Cardiac muscle cell (in vitro differentiated cells and primary cell): ENCODE measurements at places on chromosomes 16 and 17.

DNA sequence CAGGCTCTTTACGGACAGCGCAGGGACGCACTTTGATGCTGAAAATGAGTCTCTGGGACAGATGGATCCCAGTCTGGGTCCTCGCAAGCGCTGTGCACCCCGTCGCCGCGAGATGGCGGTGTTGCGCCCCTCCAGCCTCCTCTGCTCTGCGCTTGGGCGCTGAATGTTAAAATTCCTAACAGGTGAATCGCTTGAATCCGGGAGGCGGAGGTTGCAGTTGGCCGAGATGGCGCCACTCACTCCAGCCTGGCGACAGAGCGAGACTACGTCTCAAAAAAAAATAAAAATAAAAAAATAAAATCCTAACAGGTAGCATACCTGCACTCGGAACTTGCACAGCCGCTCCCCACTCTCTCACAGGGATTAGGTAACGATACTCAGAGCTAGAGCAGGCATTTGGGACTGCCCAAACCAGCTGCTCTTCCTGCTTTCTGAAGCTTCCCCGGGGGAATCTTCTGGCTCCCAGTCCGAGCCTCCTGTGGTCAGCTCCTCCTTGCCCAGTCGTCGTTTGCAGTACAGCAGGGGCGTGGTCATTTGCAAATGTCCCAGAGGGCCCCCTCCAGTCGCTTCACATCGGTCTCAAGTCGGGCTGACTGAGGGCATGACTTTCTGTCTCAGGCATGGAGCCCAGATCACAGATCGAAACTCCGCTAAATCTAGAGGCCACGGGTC is 26.2 kb upstream of the OSGIN1 start:
- DNase-seq = peak; percentile 62

GRCh38 chr17:59357219-59357697 is 25.8 kb downstream of the YPEL2 start:
- DNase-seq = no peak

DNA sequence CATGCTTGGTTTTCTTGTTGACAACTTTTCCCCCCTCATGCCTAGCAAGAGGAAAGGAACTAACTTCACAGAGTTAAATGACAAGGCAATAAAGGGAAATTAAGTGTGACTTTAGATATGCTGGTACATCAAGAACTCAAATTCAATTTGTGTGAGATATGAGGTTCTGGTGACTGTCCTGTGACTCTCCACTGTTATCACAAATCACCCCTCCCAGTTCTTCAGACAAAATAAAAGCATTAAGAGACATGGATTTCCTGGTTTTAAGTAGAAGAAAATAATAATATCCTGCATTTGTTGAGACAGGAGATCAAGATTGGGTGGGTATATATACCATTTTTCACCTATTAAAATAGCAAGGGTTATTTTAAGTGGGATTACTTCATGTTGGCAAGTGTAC is 46.2 kb downstream of the SNTB2 start:
- no peak for DNase-seq

- no peak for DNase-seq
These were observed 665 bp downstream of the MYBBP1A start for GRCh38 chr17:4554441-4554996.

GRCh38 chr17:49370971-49371834 is 9.2 kb upstream of the ZNF652 start:
- DNase-seq = no peak

DNA sequence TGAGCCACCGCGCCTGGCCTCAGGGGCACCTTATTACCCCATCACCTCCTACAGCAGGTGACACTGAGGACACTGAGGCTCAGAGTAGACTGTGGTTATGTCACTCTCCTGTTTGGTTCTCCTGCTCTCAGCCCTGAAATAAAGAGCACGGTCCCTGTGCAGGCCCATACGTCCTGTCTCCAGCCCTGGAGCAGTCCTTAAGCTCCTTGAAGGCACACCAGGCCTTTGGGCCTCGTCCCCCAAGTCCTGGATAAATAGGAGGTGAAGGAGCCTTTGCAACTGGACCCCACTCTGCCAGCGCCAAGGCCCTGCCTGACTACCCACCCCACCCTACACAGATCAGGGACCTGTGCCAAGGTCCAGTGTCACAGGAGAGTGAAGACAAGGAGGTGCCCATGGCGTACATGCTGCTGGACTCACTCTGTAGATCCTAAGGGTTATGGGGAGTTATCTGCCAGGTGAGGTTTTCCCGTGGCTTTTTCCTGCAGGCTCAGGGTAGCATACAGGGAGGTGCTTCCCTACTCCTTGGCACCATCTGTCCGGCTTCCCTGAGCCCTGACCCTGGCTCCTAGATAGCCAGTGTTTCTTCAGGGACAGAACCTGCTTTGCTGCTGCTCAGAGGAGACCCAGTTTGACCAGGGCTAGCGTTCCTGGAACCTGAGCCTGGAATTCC is 253.2 kb downstream of the SEC14L1 start:
- no peak for DNase-seq

- no peak for DNase-seq
These were observed 940.4 kb downstream of the KCNJ2 start for GRCh38 chr17:71109697-71110096.

DNA sequence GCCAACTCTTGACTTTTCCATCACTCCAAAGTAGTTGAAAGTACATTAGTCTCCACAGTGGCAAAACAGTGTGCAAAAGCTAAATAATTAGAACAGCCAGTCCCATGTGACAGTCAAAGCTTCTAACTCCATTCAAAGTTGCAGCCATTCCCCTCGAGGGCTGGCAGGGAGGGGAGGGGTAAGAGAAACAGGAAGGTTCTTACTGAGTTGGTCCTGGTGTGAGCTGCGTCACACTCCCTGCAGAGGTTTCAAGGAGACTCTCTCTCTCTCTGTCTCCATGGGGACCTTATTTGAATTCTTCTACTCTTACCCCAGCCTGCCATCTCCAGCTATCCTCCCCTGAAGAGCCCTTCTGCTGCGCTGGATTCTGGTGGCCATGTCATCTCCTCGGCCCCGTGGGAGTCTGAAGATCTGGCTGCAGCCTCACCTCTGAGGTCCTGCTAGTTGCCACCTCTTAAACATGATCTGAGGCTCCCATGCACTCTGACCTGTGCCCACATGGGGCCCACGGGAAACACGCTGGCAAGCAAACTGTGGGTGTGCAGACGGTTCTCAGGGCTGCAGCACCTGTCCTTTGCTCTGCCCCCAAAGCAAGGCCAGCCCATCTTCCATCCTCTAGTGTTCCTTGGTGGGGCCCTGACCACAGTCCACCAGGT is 23.3 kb upstream of the STH start:
- DNase-seq = no peak

- no peak for DNase-seq
These were observed 22.1 kb upstream of the B4GALNT2 start for GRCh38 chr17:49110509-49110908.

- DNase-seq = no peak
These were observed 342.7 kb downstream of the SOX9 start for GRCh38 chr17:72463287-72464102.

- no peak for DNase-seq
These were observed 92.3 kb downstream of the C16orf78 start for GRCh38 chr16:49465661-49466528.

DNA sequence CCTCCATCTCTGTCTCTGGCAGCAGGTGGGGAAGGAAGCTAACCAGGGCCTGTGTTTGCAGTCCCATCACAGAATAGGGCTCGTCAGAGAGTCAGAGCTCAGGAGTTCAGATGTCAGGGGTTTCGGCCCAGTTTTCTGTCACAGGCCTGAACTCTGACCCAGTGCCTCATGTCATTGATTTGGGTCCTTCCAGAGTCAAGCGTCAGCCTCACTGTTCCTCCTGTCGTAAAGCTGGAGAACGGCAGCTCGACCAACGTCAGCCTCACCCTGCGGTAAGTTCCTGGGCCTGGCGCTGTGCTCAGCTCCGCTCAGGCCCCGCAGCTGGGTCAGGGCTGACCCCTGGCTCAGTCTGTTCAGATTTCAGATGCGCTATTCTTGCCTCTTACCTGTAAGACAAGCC is 10.7 kb downstream of the CTNS start:
- DNase-seq = no peak

DNA sequence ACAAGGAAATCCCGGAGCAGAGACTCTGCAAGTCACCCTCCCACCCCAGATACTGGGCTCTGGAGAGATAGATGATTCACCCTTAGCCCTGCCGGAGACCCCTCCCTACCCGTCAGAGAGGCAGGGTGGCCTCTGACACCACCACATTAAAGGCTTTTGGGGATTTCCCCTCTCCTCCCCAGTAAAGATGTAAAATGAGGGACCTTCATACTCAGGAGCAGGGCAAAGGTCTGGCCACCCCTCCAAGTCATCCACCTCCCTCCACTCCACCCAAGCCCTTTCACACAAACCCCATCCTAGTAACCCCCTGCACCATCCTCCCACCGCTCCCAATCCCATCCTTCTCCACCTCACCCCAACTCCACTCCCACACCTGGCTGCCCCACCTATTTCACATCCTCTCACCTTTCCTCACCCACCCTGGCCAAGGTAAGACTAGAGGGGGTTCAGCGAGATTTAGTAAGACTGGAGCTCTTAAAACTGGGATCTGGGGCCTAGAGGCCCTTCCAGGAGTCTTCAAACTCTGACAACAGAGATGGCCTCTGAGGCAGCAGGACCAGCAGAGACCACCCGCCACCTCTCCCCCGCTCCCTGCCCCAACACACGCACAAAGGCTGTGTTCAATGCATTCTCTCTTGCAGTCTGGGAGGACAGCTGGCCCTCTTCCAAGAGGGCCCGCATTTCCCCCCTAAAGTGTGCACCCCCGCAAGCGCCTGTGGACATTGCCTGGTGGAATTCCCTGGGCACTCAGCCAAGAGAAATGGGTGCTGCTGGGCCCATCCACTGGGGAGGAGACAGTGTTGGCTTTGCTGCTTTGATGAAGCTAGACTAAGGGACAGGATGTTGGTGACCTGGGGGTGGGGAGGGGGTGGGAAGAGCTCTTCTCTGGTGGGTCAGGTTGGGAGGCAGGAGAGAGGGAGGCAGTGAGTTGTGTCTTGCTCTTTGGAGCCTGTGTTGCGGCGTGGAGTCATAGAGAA is 1.1 kb downstream of the ABAT start:
- peak; percentile 18 for DNase-seq

DNA sequence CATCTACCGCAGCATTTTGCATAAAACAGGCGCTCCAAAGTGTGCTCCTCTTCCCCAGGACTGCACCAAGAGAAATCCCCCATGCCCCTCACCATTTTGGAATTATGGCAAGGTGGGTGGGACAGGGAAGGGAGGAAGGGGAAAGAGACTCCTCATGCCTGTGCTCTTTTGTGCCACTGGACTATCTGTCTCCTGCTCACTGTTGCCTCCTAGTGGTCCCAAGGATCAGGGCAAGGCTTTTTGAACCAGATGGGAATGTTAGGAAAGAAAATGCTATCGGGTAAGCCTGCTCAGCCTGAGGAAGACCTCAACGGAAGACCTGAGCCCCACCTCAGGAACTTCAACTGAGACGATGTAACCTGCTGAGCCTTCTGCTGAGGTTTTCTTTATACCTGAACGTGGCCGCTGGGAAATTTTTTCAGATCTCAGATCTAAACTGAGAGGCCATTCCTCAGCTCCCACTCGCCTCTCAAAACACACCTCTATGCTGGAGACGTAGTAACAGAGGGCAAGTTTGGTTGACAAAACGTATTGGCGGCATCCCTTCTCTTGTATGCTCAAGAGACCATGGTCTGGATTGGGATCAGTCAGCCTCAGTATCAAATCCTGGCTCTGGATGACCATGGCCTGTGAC is 58.3 kb downstream of the SPACA3 start:
- peak; percentile 62 for DNase-seq

GRCh38 chr17:29349409-29349808 is 40.8 kb upstream of the TAOK1 start:
- no peak for DNase-seq

GRCh38 chr16:11112723-11113348 is 143.2 kb downstream of the SOCS1 start:
- DNase-seq = no peak

DNA sequence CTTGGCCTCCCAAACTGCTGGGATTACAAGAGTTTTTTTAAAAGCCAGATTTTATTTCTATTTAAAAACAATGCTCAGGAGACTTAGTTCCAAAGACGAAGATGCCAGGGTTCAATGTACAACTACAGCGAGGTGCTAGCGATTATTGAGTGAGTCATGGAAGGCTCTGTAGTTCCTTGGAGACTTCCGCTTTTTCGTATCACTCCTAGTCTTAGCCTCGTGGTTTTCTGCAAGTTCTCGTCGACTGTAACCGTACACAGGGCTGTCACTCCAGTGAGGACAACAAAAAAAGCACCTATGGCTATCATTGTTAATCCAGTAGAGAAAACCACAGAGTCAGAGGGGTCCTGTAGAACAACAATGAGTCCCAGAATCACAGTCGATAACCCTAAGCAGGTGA is 22.7 kb upstream of the ZC3H7A start:
- DNase-seq = no peak

DNA sequence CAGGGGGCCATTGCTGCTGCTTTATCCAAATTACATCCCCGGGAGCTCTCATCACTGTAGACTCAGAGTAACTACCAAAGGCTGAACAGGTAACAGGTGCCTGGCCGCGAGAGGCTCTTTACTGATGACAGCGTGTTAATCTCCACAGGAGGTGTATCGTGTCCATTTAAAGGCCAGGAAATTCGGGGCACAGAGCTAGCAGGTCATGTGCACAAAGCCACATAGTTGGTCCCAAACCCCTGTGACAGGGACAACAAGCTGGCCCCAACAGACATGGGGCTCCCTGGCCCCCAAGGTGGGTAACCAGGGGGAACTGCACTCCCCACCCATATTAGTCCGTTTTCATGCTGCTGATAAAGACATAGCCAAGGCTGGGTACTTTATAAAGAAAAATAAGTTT is 55.3 kb upstream of the RBFOX3 start:
- no peak for DNase-seq

DNA sequence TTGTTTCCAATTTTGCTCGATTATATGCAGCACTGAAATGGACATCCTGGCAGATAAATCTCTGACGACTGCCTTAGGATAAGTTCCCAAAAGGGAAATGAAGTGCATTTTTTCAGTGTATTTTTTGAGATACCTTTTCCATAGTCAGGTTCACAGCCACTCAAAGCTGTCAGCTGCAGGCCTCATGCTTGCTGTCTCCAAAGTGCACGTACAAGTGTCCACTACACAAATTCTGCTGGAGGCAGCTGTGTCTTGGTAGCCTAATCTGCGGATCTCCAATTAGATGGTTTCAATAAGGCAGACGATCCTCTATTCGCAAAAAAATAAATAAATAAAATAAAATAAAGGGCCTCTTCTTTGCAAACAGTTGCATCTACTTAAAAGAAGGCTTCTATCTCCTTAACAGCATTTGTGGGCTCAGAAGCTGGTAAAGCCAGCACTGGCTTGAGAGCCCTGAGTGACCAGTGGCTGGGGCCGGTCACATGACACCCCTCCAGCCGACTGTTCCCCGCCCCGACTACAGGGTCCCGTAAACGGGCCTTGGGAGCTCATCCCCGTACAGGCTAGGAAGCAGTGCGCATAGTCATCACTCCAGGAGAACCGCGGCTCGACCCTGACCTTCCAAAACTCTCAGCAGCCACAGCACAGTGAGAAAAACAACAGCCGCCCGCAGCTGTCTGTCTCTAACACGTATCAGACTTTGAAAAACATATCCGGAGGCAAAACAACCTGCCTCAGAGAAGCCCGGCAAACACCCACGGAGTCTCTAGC is 18.8 kb downstream of the RPH3AL start:
- DNase-seq = peak; percentile 86

GRCh38 chr16:8808613-8809353 is 11.1 kb downstream of the PMM2 start:
- DNase-seq = no peak

GRCh38 chr17:73956595-73957465 is 246.6 kb upstream of the RPL38 start:
- DNase-seq = peak; percentile 80
